ENCODE measurements at places on chromosomes 16 and 17.

- no peak for DNase-seq
These were observed 1110.2 kb downstream of the CDH11 start for GRCh38 chr16:64011650-64012049.

- no peak for DNase-seq
These were observed 153.4 kb upstream of the PLCG2 start for GRCh38 chr16:81625544-81626153.

DNA sequence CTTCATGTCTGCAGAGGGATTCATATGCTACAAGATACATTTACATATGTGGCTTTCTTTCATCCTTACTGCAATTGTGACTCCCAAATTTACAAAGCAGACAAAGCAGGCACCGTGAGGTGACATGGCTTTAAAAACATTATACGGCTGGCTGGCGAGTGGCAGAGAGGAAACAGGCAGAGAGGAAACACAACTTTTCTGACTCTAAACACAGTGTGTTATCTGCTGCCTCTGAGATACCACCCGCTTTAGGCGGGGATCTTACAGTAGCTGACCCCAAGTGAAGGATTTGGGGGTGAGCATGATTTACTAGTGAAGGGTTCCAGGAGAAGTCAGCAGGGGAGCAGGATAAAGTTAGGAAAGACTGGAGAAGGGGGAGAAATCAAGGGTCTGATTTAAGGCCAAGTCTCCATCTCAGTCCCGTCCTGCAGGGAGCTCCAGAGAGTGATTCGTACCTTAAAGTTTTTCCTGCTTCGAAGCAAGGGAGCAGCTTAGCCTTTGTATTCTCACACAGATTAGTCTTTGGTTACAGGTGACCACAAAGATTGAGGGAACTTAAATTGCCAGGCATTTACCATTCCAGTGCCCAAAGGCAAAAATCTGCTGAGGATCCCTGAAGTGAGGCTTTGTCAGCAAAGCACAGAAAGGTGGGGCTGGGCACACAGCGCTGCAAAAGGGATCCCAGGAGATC, 355.0 kb downstream of the GRIN2A start:
- no peak for DNase-seq

DNA sequence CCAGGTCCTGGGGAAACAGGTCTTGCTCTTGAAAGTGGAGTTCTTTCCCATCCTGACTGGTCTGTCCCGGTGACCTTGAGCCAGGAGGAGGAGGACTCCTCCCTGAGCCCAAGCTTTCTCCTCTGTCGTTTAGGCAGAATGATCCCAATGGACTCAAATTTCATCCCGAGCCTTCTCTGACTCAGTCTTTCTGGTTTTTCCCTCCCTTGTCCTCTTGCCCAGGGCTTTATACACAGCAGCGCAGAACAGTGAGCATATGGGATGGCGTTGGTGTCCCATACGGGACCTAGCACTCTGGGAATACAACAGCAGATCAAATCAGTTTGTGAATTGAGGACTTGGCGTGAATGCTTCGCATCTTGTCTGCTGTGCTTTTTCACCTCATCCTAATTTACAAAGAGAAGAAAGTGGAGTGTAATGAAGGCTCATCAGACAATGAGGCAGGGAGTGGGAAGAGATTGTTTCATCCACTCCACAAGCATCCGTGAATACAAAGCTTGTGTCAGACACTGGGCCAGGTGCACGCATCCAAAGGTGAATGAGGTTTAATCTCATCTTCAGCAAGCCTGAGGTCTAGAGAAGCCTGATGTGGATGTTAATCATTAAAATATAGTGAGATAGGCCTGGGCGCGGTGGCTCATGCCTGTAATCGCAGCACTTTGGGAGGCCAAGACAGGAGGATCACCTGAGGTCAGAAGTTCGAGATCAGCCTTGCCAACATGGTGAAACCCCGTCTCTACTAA, 1.1 kb upstream of the XYLT1 start:
- no peak for DNase-seq

- DNase-seq: no peak
These were observed 14.7 kb upstream of the ZG16 start for GRCh38 chr16:29763326-29763725.

GRCh38 chr17:78935419-78936323, 10.5 kb upstream of the TIMP2 start:
- no peak for DNase-seq

DNA sequence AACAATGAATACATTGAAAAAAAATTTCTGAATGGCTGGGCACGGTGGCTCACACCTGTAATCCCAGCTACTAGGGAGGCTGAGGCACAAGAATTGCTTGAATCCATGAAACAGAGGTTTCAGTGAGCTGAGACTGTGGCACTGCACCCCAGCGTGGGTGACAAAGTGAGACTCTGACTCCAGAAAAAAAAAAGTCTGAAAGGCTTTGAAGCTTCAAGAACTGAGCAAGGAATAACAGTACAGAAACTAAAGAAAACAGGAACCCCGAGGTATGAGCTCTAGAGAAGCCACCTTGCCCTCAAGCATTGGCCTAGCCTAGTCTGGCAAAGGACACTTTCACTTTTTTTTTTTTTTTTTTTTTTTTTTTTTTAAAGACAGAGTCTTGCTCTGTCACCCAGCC, 45.0 kb downstream of the TEX2 start:
- peak; percentile 12 for DNase-seq

GRCh38 chr17:27634776-27635175, 3.8 kb downstream of the LGALS9 start:
- DNase-seq: no peak

- DNase-seq: no peak
These were observed 428.8 kb downstream of the WWOX start for GRCh38 chr16:78528265-78528664.

- no peak for DNase-seq
These were observed 23.2 kb downstream of the TMEM186 start for GRCh38 chr16:8774208-8774607.

DNA sequence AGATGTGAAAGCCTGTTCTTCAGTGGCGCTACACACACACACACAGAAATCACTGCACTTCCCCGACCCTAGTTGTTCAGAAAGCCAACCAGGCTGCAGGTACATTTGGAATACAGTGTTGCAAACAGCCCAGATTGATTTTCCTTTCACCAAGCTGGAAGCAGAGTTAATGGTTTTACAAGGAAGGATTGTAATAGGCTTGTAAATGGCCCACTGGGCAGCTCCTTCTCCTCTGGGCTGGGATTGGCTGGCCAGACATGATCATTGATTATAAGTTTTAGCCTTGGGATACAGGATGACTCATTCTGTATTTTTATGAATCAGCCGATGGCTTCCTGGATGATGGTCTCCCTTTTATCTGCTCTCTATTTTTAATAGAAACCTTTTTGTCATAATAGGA, 2.5 kb downstream of the VAT1L start:
- no peak for DNase-seq

Measured in stimulated activated naive CD8-positive, alpha-beta T cell treated with anti-CD3 and anti-CD28 coated beads, Interleukin-15, amount 100 ng/mL, for 72 hours (primary cell).